ENCODE measurements at places on chromosomes 16 and 17.

GRCh38 chr17:45189009-45189408 lies 27.3 kb downstream of the HEXIM2 start:
- DNase-seq: no peak

DNA sequence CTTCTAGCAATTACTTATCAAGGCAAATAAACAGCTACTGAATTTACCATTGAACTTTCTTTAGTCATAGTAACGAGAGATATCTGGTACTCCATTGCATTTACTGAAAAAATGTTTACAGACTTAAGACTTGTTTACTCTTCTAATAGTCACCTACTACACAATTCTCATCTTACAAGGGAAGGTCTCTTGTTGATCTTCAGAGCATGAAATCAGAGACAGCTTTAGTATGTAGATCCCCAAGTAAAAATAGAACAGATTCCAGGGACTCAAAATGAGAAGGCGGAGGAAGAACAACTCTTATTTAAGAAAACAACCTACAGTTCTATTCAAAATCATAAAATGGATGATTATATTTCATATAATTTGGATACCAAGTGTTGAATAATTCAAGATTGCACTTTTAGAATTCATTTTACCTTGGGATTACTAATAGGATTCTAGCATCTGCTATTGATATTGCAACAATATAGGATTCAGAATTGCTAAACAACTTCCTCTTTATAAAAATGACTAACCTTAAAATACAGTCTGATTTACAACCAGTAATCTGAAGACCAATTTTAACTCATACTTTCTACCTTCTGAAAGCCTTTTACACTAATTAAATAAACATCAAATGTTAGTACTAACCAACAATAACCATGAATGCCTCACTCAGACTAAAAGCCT lies 20.8 kb downstream of the UBE2G1 start:
- no peak for DNase-seq

DNA sequence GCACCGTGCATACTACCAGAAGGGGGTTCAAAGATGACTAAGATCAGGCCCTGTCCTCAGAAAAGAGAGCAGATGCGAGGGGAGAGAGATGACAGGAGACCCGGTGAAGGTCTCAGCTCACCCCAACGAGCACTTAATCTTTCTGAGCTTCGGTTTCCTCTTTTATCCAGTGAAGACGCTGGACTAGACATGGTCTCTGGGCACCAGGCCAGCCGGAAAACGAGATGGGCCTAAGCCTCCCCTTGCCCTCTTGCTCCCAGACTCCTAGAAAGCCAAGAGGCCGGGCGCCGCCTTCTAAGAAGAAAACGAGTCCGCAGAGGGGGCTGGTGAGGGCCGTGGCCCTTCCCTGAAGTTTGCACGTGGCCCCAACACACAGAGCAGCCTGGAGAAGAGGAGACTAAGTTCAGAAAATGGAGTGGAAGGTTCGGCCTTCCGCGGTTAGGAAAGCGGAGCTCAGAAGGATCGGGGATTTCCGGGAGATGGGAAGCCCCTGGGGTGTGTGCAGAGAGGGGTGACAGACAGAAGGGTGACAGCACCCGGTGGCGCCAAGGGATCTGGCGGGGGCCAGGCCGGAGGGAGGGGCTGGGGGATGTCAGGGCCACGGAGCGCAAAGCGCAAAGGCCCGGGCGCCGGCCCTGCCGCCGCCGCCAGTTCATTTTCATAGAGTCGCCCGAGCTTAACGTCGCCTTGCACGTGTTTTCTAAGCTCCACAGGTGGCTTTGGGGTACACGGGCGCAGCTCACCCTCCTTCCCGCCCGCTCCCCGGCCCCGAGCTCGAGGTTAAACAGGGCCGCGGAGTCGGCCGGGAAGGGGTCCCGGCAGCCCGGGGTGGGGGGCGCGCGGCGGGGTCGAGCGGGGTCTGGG lies 42.1 kb upstream of the BHLHA9 start:
- DNase-seq: no peak

DNA sequence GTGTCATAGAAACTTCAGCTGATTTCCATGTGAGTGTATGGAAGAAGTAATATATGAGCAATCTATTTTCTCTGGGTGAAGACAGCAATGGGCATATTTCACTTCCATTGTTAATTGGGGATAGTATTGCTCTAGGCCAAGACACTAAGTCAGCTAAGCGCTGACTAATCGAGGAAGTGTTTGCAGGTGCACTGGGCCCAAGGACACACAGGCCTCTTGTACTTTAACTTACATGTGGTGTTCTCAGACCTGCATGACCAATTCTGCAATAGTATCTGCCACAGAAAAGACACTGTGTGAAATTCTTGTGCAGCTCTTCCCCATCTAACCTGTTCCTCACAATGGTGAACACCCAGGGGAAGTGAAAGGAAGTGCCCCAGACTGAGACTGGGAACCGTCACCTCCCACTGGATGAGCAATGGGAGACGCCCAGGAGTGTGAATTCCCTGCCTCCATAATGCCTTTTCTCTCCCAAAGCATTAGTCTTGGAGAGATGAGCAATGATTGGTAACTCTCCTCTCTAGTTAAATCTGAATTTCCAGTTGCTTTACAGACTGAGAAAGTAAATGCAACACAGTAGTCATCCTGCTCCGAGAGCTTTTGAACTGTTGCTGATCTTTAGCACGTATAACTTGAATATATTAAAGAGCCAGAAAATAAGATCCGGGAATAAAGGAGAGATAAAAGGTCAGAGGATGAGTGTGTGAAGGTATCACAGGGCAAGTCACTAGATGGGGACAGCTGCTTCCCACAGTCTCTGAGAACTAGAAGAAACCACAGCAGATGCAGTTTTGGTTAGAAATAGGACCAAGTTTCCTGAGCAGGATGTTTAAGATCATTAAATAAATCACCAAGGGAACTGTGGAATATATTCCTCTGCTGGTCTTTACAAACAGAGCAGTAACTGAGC lies 82.6 kb downstream of the CDK5R1 start:
- DNase-seq: peak; percentile 42

- no peak for DNase-seq
Measured at GRCh38 chr16:70381604-70382342, 35.1 kb downstream of the DDX19A start.

DNA sequence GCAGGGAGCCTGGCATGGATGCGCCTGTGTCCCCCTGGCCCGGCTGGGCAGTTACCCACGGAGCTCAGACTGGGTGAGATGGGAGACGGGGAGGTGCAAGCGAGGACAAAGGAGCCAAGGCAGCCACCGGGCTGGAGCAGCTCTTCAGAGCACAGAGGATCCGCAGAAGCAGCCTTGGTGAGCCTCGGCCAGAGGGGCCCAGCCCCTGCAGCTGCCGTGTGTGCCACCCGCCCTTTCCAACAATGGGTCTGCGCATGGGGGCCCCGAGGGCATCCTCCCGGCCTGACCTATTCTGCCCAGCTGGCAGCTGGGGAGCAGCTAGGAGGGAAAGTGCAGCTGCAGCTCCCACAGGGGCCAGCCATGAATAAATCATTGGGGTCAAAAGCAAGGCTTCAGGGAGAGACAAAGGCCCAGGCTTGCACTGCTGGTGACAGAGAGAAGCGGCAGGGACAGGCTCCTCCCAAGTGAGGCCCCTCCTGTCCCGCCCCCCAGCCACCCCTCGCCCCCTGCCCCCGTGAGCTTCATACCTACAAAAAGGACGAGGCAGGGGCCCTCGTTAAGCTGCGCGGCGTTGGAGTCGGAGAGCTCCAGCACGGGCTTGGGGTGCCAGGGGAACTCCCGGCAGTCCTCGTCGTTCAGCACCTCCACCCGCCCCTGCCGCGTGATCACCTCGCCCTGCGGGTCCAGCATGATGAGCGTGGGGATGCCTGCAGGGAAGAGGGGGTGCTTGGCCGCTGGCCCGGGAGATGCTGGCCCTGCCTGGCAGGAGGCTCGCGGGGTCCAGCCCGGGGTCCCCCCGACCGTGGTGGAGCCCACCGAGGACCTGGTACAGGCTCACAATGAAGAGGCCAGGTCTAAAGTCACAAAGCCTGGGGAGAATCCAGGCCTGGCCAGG lies 22.6 kb downstream of the MRM3 start:
- no peak for DNase-seq

DNA sequence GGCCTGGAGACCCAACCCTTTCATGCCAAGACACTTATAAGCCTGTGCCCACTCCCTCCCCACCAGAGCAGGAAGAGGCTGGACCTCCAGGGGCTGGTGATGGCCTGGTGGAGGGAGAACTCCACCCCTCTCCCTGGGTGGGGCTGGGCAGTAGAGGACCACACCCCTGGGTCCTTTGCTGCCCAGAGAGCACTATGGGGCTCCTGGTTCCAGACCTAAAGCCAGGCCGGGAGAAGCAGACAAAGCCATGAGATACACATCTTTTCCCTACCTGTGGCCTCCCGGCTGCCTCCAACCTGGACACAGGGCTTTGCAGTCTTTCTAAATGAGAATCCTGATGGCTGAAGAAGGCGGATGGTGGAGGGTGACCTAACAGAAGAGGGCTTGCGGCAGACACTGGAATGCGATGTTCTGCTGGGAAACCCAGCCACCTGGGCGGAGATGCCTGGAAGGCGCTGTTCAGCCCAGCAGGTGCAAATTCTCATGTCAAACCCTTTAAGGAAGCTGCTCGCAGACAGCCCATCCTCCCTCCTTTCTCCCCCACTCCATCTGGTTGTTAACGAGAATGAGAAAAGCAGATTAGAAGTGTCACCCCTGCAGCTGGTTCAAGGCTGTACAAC lies 43.9 kb upstream of the KIFC3 start:
- DNase-seq: no peak

GRCh38 chr17:5330981-5331380 lies 48.9 kb downstream of the RABEP1 start:
- DNase-seq: no peak

GRCh38 chr16:83606486-83607030 lies 201.2 kb upstream of the HSBP1 start:
- DNase-seq: no peak

DNA sequence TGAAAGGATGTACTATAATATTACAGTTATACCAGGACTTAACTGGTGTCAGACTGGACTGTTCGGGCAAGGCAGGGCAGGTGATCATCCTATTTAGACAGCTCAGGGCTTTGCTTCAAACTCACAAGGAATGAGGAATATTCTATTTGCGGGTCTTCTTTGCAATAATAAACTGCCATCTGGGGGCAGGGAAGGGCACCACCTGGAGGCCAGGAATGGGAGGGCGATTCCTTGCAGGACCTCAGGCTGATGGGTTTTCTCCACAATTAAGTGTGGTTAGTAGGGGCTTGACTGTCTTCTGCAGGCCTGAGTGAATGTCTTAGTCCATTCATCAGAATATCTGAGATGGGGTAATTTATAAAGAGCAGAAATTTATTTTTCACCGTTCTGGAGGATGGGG lies 424.1 kb downstream of the CA10 start:
- no peak for DNase-seq

DNA sequence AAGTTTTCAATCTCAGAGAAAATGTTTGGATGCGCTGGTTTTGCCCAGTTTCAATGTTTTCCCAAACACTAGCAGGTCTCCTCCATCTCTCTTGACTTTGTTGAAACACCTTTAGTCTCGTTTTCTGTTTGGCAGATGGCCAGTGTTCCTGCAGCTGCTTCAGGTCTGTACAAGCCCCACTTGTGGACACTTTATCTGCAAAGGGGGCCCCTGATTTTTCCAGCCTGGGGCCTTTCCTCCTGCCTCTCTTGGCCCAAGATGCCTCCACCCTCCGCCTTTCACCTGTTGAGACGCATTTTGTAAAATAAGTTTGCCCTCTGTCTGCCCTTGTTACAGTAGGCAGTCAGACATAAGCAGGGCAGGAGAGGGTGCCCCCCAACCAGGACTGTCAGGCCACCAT lies 21.8 kb upstream of the PRM1 start:
- no peak for DNase-seq

DNA sequence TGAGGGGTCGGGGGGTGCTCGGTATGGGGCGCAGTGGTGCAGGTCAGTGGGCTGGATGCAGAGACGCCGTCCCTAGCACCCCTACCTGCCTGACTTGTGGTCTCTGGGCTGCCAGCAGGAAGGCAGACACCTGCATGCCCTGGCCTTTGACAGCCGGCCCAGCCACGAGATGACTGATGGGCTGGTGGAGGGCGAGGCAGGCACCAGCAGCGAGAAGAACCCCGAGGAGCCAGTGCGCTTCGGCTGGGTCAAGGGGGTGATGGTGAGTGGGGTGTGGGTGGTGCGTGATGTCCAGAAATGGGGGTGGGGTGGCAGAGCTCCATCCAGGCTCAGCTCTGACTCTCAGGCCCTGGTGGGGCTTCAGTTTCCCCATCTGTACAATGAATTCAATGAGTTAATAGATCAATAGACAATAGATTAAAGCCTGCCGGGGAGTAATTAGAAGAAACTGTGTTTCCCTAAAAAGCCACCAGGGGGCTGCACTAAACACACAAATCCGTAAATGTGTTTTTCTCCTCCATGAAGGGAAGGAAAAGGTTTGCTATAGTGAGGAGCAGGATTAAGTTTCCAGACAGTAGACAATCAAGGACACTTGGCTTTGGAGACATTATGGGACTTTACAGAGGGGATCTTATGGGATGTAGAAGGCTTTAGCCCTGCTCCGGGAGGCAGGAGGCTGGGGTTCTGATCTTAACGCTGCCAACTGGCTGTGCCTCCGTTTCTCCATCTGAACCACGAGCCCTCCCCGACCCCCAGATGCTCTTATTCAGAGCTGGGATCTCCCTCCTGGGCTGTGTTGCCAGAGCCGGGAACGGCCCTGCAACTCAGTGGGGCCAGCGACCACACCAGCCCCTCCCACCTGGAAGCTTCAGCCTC lies 2.2 kb downstream of the SLC12A3 start:
- DNase-seq: peak; percentile 48

- DNase-seq: no peak
Measured at GRCh38 chr17:57145347-57145746, 60.3 kb downstream of the AKAP1 start.

GRCh38 chr16:23729503-23730424 lies 16.7 kb upstream of the ERN2 start:
- no peak for DNase-seq

GRCh38 chr16:4316108-4316863 lies 419 bp downstream of the GLIS2 start:
- DNase-seq: no peak

- DNase-seq: no peak
Measured at GRCh38 chr17:20073055-20073979, 64.2 kb downstream of the SPECC1 start.

- peak; percentile 92 for DNase-seq
Measured at GRCh38 chr17:50210240-50211225, 9.1 kb upstream of the COL1A1 start.

DNA sequence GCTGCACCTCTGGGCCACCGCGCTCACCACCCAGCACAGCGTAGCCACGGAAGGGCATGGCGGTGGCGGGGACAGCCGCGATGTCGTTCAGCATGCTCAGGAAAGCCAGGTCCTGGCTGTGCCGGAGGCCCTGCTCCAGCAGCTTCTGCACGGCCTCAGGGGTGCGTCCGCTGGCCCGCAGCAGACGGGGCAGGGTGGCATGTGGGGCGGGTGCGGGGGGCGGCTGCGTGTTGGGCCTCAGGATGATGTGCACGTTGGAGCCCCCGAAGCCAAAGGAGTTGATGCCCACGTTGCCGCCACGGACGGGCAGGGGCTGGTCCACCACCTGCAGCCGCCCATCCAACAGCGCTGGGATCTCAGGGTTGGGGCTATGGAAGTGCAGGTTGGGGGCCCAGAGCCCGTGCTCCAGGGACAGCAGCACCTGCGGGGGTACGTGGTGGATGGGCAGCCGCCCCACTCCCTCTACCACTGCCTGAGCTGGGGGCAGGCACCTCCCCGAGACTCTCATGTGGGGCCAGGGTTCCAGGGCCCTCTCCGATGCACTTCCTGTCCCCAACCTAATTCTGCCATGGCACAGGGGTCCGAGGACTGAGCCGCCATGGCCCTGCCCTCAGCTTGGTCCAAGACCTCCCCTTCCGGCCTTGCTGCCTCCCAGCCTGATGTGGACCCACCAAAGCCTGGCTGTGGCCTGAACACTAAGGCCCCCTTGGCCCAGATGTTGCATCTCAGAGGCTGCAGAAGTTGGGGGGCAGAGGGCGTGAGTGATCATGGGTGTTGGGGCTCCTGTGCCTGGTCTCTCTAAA lies 6.6 kb downstream of the FASN start:
- DNase-seq: no peak

Measured in HFFc6 (cell line).